Stimulated activated CD4-positive, alpha-beta T cell treated with anti-CD3 and anti-CD28 coated beads, Interleukin-1b, Interleukin-23, amount 100 ng/mL, for 4 hours (primary cell): ENCODE measurements at places on chromosomes 16 and 17.

- peak; percentile 45 for DNase-seq
These were observed 49.4 kb downstream of the BEAN1 start for GRCh38 chr16:66476328-66477027.

DNA sequence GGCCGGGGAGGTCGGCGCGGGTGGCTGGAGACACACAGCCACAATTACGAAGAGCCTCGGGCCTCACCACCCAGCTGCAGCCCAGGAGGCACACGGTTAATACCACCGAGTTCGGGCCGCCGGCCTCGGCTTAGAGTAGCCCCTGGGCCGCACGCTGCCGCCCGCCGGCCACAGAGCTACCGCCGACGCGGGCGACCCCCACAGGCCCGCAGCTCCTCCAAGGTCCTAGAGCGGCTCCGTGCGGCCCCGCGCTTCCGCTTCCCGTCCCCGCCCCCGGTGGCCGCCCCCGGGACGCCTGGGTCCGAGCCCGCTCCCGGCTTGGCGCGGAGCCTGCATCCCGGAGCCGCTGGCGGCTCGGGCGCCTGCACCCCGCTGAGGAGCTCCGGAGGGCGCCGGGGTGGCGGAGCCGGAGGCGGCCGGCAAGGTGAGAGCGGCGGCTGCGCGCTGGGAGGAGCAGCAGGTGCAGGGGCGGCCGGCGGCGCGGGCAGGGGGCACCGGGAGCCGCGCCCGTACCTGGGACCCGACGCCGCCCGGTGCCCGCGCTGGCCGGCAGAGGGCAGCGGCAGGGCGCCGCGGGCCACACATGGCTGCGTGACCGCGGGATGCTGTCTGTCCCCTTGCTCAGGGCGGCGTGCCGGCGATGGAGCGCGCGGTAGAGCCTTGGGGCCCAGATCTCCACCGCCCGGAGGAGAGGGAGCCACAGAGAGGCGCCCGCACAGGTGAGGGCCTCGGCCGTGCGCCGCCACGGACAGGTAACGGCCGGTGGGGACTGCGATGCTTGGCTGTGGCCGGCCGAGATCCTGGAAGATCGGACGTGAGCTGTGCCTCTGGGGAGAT is at the start of gene ZNF48:
TSS of gene ZNF48 (plus strand) at position 266 of the 837 bp plus-strand sequence. CDS start at position 641, 375 bp downstream.
- DNase-seq: peak; percentile 23

DNA sequence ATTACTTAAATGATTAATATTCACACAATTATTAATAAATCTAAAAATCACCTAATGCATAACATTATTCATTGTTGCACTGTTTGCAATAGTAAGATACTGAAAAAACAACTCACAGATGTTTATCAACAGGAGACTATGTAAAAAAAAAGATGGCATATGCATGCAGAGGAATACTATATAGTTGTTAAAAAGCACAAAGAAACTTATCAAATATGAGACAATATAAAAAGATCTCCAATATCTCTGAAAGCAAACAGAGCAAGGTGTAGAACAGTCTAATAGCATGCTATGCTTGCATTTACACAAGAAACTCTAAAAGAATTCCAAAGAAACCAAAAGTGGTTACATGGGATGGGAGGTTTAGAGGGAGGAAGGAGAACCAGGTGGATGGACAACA is 3.7 kb downstream of the RNF157 start:
- no peak for DNase-seq

GRCh38 chr16:86692426-86692825 is 114.1 kb downstream of the FOXL1 start:
- no peak for DNase-seq
